ENCODE measurements at places on chromosomes 11 and 22.

GRCh38 chr11:133708547-133709051, 136.7 kb downstream of the SPATA19 start:
- DNase-seq, result no peak

DNA sequence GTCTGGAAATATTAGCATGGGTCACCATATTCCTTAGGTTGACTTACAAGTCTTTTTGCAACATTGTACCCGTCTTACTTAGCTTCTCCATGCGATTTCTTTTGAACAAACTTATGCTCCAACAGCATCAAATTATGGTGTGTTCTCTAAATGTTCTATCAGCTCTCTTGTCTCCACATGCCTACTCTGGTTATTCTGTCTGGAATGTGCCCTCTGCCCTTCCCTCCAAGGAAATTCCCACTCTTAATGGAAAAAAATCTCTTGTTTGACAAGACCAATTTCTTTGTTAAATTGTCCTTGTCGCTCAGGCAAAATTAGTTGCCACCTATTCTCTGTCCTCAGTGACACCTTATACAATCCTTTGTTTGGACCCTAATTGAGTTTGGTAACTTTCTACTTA, 522.8 kb upstream of the LUZP2 start:
- no peak for DNase-seq

DNA sequence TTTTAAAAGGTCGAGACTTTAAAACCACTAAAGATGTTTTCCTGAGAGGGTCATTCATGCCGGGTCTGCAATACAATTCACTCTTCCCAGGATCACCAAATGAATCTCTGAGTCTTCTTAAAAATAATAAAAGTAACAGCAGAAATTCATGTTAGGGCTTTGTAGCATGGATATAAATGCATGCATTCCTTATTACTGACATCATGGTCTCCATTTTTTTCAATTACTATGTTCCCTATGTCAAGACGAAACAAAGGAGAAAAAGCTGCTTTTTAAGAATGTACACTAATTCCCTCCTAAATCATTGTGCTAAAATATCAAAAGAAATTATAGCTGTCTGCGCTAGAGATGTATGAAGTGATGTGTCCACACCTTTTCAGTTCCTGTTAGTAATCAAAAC, 789.9 kb upstream of the LRRC4C start:
- no peak for DNase-seq

DNA sequence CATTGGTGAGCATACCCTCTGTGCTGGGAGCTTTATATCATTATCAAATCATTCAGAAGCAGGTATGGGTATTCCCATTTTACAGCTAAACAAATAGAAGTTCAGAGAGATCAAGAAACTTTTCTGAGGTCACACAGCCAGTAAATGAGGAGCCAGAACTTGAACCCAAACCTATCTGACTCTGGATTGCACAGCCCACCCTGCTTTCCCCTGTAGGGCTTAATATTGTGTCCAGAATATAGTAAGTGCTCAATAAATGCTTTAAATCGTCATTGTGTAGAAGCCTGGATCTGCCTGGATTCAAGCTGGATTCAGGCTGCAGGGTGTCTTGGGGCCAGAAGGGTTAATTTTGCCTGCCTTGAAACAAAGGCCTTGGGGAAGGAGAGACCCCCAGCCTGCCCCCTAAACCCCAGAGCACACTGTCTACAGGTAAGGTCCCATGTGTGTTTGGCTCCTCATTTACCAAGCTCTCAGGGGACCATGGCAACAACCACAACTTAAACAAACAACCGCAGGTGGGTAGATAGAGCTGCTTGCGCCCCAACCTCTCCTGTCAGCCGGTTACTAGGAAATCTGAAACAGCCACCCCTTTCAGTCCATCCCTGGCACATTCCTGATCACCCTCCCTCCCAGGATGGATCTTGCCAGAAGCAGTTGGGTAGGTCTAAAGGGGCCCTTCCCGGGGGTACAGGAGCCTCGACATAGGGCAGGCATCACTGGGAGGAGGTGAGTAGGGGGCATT, 3.0 kb upstream of the SEC14L3 start:
- DNase-seq, result no peak

- DNase-seq, result peak; percentile 6
These were observed 1289.4 kb downstream of the FAM181B start for GRCh38 chr11:81444297-81444696.

DNA sequence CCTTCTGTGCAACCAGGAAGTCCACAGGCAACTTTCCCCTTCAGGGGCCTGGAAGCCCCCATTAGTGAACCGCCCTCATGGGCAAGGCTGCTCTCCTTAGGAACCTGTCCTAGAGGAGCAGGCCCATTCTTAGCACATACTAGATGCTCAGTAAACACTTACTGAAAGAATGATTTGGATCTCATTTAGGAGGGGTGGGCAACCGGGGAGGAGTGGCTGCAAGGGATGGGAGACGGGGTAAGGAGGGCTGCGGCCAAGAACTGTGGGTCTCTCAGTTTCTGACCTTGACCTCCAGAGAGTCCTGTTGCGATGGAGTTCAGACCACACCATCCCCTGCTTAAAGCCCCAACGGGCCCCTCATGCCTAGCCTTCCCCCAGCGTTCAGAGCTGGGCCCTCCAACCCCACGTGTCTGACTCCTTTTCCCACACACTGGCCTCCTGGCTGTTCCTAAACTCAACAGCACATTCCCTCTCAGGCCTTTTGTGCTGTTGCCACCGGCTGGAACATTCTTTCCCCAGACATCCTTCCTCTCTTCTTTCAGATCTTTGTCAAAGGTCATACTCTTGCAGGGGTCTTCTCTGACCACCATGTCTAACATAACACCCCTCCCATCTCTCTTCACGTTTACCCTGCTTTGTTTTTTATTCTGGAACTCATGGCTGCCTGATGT, 20.7 kb upstream of the PICK1 start:
- no peak for DNase-seq

DNA sequence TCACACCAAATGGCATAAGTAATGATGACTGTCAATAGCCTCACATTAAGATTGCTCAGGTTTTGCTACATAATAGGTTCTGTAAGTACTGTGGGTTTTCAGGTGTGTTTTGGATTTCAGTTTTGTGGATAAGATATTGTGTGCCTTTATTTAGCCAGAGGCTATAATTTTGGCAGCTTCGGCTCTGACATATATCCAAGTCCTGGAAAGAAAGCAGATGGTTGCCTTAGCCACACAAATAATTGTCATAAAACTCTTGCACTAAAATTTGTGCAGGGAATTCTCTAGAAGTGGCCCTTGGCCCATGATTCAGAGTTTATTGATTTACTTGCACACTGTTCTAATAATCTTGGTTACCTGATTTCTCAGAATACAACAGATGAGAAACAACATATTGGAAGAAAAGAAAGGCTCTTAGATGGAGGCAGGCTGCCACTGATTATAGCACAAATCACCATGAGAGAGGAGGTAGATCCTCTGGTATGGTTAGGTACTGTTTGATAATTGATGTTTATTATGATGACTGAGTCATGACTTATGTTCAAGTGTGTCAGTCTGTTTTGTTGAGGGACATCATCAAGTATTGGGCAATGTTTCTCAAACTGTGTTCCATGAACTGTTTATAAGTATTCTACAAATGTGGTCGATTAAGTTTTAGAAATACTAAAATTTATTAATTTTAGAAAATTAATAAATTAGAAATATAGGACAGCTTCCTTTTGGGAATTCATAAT, 9.6 kb downstream of the REXO2 start:
- peak; percentile 5 for DNase-seq

DNA sequence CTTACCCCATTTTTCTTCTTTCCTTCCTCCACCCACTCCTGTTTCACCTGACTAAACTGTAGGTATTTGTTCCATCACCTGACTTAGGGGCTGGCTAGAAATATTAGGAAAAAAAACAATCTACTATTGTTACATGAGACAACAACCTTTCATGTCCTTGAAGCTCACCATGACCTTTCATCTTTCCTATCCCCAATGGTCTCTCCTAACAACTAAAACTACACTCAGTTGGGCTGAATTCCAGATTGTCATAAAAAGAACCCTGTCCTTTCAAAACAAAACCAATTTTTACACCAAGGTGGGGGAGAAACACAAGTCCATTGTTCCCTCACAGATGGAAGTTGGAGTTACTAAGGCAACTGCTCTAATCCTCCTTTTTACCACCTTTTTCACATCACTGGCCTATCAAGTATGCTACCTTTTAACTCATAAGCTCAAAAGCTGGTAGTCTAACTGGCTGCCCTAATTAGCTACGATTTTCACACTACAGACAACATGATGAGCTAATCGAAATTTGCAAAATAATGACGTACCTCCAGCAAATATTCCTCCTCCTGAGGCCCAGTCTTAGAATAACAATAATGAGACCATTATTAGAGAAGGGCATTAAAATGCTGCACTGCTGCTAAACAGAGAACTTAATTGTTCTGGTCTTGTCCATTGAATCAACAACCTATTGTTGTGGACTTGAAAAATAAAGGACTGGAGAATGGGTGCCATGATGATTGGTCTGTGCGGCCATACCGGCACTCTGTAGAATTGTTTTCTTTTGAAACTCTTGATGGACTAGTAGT, 46.5 kb upstream of the SOX6 start:
- no peak for DNase-seq

GRCh38 chr11:9726321-9727022, 62.6 kb downstream of the SWAP70 start:
- DNase-seq, result peak; percentile 47

- no peak for DNase-seq
These were observed 32.5 kb upstream of the OR6M1 start for GRCh38 chr11:123838659-123839058.

Measured in RKO (cell line).